Cardiac septum (tissue), 1 donor: ENCODE measurements at places on chromosomes 3 and 15. TPM values are rescaled to one million over a fixed set of nuclear protein-coding genes. Genes with fewer than 3 reads are reported as not detected.

GRCh38 chr3:122265957-122266356 is 59.1 kb upstream of the CSTA start:
- no peak for DNase-seq

DNA sequence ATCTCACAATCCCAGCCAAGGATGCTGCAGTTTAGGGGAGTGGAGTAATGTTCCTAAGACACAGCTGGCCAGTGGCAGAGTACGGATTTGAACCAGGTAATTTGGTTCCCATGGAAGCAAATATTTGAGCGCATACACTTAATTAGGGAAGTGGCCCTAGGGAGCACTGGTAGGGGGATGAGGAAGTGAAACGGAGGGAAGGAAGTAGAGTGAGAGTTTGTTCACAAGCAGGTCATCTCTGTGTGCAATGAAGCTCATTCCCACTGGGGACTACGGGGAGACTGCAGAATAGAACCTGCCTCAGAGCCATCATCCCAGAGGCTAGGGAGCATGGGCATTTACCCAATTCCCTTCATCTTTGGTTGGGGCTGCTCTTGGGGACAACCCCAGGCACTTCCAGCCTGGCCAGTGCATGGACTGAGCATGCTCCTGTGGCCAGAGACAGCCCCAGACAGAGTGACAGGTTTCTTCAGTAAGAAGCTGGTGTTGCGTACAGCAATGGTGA is 317.2 kb upstream of the PROK2 start:
- no peak for DNase-seq

DNA sequence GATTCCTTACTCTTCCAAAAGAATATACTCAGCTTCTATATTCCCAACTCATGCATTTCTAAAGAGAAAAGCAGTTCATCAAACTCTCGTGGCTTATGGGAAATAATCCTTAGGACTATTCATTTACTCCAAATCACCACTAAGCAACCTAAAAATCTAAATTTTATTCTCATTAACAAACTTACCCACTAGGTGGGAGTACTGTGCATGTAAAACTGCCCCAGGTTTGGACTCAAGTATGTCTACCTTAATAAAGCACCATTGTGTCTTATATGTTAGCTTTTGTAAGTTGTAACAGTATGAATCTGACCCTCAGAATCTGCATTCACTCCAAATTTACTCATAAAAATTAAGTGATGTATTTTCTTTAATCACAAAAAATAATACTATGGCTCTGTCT is 25.3 kb downstream of the RAD18 start:
- no peak for DNase-seq

MRPS11 gene
- 50.6 TPM for total RNA-seq

NR2F2 gene
- 21.0 TPM for total RNA-seq

DNA sequence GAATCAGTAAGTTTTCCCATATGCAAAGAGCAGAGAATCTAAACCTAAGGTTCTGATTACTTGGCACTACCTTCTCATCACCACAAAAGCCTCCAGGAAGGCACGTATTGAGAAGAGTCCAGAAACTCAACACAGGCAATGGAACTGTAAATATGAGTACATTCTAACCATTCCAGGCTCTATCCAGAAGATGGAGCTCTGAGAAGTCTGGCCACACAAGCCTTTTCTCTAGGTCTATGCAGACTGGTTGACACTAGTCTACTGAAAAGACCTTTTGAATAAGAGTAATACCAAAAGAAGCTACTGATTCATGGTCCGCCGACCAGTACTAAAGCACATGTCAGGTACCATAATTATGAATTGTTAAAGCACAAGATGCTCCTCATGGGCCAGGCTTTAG is 12.2 kb upstream of the NCKIPSD start:
- no peak for DNase-seq

GRCh38 chr3:177251755-177252154 is 54.5 kb upstream of the TBL1XR1 start:
- DNase-seq, result no peak

GRCh38 chr3:513301-513700 is 316.7 kb downstream of the CHL1 start:
- DNase-seq, result no peak

DNA sequence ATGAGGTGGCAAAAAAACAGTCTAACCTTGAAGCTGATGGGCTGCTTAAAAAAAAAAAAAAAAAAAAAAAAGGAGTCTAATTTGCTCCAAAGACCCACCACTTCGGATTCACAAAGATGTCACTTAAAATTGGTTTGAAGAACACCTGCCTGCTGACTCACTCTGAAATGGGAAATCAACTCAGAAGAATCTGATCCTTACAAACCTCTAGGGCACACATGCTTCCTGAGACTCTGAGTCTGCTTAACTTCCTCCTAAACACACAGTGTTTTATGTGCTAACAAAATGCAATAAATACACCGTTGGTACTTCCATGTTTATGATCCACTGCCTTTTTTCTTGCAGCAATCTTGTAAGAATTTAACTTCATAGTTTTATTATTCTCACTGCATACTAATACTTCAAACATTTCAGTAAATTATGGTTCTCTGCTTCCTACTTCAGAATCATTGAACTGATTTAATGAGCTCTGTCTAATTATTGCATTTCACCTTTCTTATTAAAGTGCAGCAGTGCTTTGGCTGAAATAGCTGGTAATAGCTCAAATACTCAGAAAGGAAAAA is 73.0 kb upstream of the FRMD4B start:
- no peak for DNase-seq

GJD2 gene
- 0.11 TPM for total RNA-seq

GRCh38 chr15:69869291-69869690 is 228.4 kb downstream of the TLE3 start:
- no peak for DNase-seq

PRICKLE2 gene
- 12.4 TPM for total RNA-seq

- DNase-seq, result no peak
Measured at GRCh38 chr15:29773816-29774215, 48.5 kb downstream of the TJP1 start.

GRCh38 chr15:62791694-62792093 is 250.9 kb upstream of the TPM1 start:
- DNase-seq, result no peak

ZNF620 gene
- total RNA-seq, result 1.5 TPM

- DNase-seq, result peak; percentile 92
Measured at GRCh38 chr15:77083381-77084160, 12.7 kb upstream of the TSPAN3 start.

COLQ gene
- 41.7 TPM for total RNA-seq

DNA sequence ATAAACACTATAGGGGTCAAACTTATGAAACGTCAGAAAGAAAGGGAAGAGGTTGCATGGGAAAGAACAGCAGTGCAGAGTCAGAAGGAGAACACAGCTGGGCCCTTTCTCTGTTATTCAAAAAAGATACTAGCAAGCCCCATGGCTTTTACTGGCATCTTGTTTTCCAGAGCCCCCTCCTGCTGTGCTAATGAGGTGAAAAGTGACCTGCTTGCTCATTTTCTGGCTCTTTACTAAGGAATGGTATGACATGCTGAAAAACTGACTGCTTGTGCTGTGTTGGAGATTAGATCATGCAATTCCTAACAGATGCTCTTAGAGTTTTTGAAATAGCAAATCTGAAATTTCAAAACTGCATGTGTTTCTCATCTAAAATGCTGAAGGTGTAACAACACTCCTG is 541.6 kb upstream of the ALCAM start:
- DNase-seq, result no peak

KIF7 gene
- total RNA-seq, result 5.8 TPM

GOLGA8G gene
- not detected for total RNA-seq

DNA sequence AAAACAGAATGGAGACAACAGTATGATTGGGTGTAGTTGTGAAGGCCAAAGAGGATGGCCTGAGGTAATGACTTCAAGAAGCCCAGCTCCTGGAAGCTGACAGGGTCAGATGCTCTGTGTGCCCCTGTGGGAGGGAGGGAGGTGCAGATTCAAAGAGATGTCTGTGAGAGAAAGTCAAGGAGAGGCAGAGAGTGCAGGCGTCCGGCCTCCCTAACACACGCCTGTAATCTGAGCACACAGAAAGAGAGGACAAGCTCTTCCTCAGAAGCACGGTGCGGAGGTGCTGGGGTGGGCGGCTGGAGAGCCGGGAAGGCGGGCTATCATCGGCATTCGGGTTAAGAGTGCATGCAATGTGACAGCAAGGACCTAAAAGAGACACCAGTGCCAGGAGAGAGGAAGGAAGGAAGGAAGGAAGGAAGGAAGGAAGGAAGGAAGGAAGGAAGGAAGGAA is 238.2 kb upstream of the HES1 start:
- DNase-seq, result no peak

PLA1A gene
- 2.0 TPM for total RNA-seq

DNA sequence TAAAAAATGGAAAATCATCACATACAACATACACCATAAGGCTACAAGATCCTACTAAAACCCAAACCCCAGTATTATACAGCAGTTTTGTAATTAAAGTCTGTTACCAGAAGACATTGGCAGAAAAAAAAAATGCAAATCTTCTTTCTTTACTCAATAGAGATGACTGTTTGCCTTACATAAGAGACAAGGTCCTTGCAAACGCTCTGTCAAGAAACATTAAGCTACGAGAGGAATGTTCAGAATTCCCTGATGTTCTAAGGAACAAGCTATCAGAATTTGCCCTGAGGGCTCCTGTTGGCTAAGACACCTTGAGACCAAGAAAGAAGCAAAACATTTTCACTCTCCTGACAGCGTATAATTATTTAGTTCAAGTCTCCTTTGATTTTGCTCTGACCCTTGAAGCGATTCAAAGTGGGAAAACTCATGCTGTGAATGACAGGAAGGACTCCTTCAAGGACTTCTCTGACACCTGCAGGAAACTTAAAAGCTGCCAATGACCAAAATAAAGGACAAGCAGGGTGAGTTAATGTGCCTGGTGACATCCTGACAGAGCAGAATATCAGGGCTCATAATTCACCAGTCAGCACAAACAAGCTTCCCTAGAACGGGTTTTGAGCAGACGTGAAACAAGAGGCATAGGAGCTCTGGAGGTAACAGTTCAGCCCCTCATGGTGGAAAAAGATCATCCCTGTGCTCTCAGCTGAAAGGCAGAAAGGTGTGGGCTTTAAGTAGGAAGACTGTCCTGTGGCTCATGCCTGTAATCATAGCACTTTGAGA is 2.5 kb downstream of the SCAMP2 start:
- no peak for DNase-seq

PCSK6 gene
- total RNA-seq, result 10.6 TPM

DNA sequence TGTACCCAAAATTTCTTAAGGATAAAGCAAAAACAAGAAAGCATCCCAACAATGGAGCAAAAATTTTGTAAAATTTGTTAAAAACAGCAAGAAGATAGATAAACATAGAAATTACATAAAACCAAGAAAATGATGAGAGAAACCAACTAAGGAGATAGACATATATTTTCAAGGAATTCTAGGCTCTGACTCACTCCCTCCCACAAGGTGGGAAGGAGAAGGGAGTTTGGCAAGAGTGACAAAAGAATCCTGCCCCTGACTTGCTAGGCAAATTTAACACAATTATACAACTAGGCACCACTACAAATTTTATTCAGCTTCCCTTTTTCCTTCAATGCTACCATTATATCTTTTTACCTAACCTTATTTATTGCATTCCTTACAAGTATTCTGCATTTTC is 70.9 kb downstream of the MYO9A start:
- DNase-seq, result no peak

DNA sequence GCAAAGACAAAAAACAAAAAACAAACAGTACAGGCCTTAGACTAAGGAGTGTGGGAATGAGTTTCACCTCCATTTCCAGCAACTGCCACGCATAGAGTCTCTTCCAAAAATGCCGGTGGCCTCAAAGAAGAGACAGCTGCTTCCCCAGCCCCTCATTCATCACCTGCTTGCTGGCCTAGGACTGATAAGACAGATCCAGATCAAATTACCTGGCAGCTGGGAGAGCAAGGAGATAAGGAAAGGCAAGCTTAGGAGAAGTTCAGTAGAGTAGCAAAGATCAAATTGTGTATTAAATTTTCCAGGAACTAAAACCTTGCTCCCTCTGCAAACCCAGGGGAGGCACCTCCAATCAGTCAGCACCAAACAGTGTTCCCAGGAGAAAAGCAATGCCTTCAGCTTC is 325.8 kb upstream of the CTNNB1 start:
- no peak for DNase-seq

GRCh38 chr3:46372492-46373359 is 2.0 kb downstream of the CCR5 start:
- no peak for DNase-seq

DNA sequence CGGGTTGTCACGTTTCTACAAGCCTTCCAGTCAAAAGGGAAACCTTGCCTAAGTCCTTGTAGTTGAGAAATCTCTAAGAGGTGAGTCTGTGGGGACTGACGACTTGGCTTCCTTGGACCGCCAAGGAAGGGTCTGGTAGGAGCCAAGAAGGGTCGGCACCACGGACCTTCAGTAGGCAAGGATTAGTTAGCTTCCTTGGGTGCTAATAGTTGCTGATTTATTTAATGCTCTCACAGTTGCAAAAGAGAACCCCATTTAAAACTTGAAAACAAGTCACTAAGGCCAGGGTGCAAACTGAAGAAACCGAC is 361 bp upstream of the LCMT2 start:
- DNase-seq, result no peak

DNAH12 gene
- 0.22 TPM for total RNA-seq

B4GALT4 gene
- total RNA-seq, result 13.2 TPM
